Putamen (tissue), 1 donor: ENCODE measurements at places on chromosomes 12 and 14.

GRCh38 chr14:43539210-43539609 is 967.9 kb downstream of the FSCB start:
- DNase-seq: no peak

GRCh38 chr12:66047411-66048021 is 83.0 kb downstream of the LLPH start:
- no peak for DNase-seq

GRCh38 chr12:4289231-4289878 is 15.8 kb downstream of the CCND2 start:
- DNase-seq: no peak

DNA sequence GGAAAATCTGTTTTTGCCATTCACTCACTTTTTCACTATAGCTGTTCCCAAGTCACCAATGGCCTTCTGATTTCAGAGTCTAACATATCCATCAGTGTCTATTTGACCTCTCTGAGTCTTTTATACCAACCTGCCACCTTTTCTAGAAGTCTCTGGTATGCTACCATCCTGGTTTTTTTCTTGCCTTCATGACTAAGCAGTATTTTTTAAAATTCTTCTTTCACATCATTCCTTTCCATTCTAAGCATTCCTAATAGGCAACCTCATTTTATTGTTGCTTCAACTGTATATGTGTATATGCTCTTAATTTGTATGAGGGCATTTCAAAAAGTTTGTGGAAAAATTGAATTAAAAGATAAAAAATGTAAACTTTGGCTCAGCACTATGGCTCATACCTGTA is 5.0 kb downstream of the IRAK4 start:
- no peak for DNase-seq

- DNase-seq: no peak
Observed at GRCh38 chr12:59085690-59086089, 165.4 kb upstream of the LRIG3 start.

GRCh38 chr12:45049912-45050750 is 768 bp downstream of the DBX2 start:
- no peak for DNase-seq

- no peak for DNase-seq
Observed at GRCh38 chr14:96081224-96081623, 42.1 kb downstream of the C14orf132 start.

DNA sequence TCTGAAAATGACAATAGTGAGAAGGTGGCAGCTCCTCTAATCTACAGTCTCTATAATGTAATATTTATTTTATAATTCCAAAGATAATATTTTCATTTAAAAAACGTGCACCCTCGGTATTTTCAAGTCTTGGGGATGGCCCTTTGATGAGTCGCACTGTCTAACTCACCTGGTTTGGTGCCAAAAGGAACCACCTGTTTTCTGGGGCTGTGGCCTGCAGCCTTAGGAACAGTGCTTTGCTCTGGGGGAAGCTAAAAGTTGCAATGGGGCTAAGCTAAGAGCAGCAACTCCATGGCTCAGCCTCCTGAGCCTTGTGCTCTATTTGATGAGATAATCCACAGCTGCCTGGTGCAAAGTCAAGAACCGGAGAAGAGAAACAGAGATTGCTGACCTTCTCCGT is 6.4 kb upstream of the ENDOU start:
- DNase-seq: no peak

GRCh38 chr14:51999084-51999483 is 9.7 kb downstream of the RTRAF start:
- no peak for DNase-seq
